Left lung (tissue), 14 donors: ENCODE measurements at places on chromosomes 5 and 9. TPM values are rescaled to one million over a fixed set of nuclear protein-coding genes. Genes with fewer than 3 reads are reported as not detected.

The DPP7 gene
- 165 TPM for total RNA-seq

The TEX48 gene
- not detected for total RNA-seq

The SLC36A2 gene
- total RNA-seq, result not detected

The TCERG1 gene
- total RNA-seq, result 48.9 TPM

The ENG gene
- total RNA-seq, result 354 TPM

The NEUROG1 gene
- total RNA-seq, result not detected

The FBP1 gene
- total RNA-seq, result 210 TPM
